ENCODE measurements at places on chromosomes 3 and 15.

- no peak for DNase-seq
Measured at GRCh38 chr15:29309139-29309538, 39.5 kb upstream of the NSMCE3 start.

DNA sequence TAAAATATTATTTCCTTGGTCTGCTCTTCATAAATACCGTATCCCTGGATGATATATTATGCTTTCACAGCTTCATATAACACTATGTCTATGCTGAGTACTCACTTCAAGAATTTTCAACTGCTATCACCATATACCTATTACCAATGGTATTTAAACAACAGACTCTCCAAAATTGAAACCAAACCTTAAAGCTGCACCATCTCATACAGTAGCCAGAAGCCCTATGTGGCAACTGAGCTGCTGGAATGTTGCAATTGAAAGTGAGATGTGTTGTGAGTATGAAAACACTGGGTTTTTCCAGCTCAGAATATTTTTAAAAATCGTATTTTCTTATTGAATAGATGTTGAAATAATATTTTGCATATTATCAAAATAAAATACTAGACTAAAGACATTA is 130.1 kb upstream of the GOLGA6L6 start:
- no peak for DNase-seq

DNA sequence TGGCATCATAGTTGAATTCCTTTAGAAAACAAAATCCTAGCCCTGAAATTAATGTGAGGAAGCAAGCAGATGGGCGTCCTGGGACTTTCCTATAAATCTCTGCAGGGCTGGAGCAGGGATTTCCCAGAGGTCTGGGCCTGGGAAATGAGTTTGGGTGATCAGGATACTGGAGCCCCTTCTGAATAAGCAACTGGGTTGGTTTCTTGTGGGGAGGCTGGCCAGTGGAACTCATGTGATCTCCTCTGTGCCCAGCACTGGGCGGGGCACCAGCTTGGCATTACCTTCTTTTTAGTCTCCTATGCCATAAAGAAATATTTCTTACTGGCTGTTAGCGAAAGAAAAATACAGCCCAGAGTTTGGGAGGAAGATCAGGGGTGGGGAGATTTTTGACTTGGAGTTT is 1.7 kb downstream of the THSD4 start:
- DNase-seq = no peak

DNA sequence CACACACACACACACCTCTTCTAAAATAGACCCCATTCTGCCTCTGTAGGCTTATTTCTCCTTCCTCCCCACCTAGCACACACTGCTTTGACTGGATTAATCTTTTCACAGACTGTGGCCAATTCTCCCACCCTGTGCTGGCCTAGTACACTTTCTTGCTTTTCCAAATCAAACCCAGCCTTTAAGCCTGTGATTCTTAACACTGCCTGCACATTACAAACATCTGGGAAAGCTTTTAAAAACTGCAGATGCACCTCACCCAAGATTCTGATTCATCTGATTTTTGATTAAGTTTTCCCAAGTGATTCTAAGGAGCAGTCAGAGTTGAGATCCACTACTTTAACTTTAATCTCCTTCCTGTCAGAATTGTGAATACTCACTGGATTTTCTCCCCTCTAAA is 12.8 kb downstream of the CSNK1G1 start:
- DNase-seq = no peak

- DNase-seq = no peak
Measured at GRCh38 chr15:85878828-85879225, 84.1 kb upstream of the KLHL25 start.

- no peak for DNase-seq
Measured at GRCh38 chr15:39434751-39435238, 146.1 kb upstream of the THBS1 start.

DNA sequence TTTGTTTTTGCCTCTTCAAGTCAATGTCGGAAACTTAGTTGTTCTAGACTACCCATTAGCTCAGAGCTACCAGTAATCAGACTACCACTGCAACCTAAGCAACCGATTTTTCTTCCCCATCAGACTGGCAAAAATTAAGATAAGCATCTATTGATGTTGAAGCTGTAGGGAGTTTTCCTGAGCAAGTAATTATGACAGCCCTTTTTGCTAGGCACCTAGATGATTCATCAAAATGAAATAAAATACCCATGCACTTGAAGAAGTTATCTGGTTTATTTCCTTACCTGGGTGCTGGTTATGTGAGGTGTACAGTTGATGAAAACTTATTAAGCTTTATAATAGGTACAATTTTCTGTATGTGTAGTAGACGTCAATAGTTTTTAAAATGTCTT is 554 bp upstream of the COMMD4 start:
- no peak for DNase-seq

- DNase-seq = no peak
Measured at GRCh38 chr3:27324686-27325085, 44.5 kb downstream of the NEK10 start.

- no peak for DNase-seq
Measured at GRCh38 chr3:145704020-145704419, 457.0 kb downstream of the PLOD2 start.

DNA sequence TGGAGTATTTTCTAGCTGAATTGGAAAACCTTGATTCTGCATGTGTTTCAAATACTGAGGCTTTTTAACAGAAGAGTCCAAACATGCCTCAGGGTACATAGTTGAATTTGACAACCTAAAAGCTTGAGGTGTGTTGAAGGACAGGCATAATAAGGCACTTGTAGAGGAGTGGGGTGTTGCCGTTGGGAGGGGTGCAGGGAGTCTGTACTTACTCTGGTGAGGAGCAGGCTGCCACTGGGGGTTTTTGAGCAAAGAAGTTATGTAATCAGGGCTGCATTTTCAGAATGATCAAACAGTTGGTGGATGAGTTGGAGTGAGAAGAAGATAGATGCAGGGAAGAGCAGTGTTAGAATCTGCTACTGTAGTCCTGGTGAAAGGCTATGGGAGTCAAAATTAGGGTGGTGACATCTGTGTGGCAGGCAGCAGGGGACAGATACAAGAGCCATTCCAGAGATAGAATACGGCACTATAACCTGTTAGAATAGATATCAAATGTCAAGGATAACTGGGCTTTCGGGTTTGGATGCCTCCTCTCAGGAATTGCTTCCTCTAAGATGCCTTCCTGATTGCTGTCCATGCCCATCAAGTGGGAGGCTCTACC is 161.6 kb downstream of the GHSR start:
- no peak for DNase-seq

DNA sequence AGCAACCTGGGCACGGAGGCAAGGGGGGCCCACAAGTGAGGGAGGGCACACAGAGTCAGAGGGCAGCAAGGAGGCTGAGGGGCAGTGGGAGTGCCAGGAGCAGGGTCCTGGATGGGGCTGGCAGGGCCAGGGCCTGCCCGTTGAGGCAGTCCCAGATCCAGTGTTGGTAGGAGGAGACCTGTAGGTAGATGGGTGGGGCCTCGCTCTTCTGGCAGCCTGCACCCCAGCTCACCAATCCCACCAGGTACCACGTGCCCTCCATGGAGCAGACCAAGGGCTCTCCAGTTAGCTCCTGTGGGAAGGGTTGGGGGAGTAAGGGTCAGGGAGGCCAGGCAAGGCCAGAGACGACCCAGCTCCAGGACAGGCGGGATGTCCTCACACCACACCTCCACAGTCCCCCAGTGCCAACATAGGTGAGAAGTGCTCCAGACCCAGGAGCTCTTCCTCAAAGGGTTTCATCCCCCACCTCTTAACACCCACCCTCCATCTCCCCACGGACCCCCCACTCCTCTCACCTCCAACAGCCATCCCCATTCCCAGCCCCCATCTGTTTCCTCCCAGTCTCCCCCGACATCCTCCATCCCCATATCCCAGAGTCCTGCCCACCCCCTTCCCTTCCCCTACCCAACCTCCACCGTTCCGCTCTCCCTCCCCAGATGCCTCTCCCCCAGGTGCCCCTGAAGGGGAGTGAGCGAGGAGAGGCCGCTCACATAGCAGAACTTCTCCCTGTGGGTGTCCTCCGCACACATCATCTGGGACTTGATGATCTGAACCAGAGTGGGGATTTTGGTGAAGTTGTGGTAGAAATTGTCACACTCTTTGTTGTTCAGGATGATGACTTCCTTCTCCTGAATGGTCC is 5.2 kb downstream of the PRSS50 start:
- no peak for DNase-seq

- no peak for DNase-seq
Measured at GRCh38 chr15:100683434-100683833, 81.0 kb downstream of the ASB7 start.

- DNase-seq = no peak
Measured at GRCh38 chr3:112769286-112769978, 77.2 kb downstream of the CD200R1L start.

- no peak for DNase-seq
Measured at GRCh38 chr3:10357592-10358308, 36.8 kb upstream of the SEC13 start.

Measured in CD4-positive, alpha-beta T cell treated with Interleukin-4 for 4 hours (primary cell).